ENCODE measurements at places on chromosomes 11 and 22.

- no peak for DNase-seq
Observed at GRCh38 chr22:27571463-27572277, 229.9 kb downstream of the MN1 start.

- DNase-seq: no peak
Observed at GRCh38 chr11:109680127-109680526, 258.1 kb downstream of the C11orf87 start.

GRCh38 chr11:59012398-59013265, 73.3 kb downstream of the GLYATL1 start:
- no peak for DNase-seq

- no peak for DNase-seq
Observed at GRCh38 chr11:27451244-27451965, 21.2 kb downstream of the LGR4 start.

GRCh38 chr11:19433367-19433766, 192.6 kb upstream of the E2F8 start:
- DNase-seq: no peak

Data from cerebellar nuclear complex (tissue), 1 donor.